ENCODE measurements at places on chromosomes 6 and 20. TPM values are rescaled to one million over a fixed set of nuclear protein-coding genes. Genes with fewer than 3 reads are reported as not detected.

Gene DEFB132
- total RNA-seq: 0.15 TPM

Gene C6orf132
- total RNA-seq: 0.38 TPM

Gene FAM110A
- total RNA-seq: 1.7 TPM

Gene HLA-F
- total RNA-seq: 30.6 TPM

Gene NOX3
- total RNA-seq: not detected

Gene RIN2
- total RNA-seq: 13.8 TPM

Gene GTSF1L
- total RNA-seq: not detected

Gene KIAA1755
- 2.7 TPM for total RNA-seq

Gene TRIM31
- not detected for total RNA-seq

Gene PSMB1
- total RNA-seq: 89.8 TPM

Gene DSP
- total RNA-seq: 67.5 TPM

Gene MDC1
- 13.7 TPM for total RNA-seq

Gene OLIG3
- total RNA-seq: not detected

Gene CFAP206
- total RNA-seq: not detected

Gene COQ3
- total RNA-seq: 7.5 TPM

All from left lobe of liver (tissue), 2 donors.